ENCODE measurements at places on chromosomes 11 and 22. TPM values are rescaled to one million over a fixed set of nuclear protein-coding genes. Genes with fewer than 3 reads are reported as not detected.

The PPP6R2 gene
- 122 TPM for total RNA-seq

- DNase-seq: no peak
These were observed 24.7 kb downstream of the GAL start for GRCh38 chr11:68709062-68709461.

DNA sequence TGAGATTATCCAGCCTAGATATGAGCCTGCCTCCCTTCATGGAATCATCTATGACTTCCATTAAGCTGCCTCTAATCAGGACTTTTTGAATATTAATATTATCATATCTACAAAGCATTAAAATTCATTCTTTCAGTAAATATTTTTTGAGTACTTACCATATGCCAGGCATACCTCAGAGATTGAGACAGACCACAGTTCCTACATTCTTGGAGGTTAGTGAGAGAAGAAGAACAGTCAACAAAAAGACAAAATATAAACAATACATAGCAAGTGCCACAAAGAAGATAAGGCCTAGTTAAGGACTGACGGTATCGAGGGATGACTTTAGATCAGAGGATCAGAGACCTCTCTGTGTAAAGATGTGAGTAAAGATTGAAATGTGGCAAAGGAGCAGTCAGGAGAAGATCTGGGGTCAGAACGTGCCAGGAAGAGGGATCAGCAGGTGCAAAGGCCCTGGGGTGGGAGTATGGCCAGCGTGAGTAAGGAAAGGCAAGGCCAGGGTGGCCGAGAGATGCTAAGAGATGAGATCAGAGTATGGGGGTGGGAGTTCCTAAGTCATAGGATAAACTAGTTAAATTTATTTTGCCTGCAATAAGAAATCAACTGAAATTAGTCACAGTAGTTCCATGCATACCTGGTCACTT lies 15.4 kb downstream of the SLC35C1 start:
- no peak for DNase-seq

GRCh38 chr11:57109331-57109730 lies 72.4 kb upstream of the LRRC55 start:
- DNase-seq: no peak

GRCh38 chr11:26519469-26519868 lies 52.6 kb downstream of the MUC15 start:
- no peak for DNase-seq

GRCh38 chr22:43412808-43413795 lies 1.3 kb downstream of the MPPED1 start:
- no peak for DNase-seq

DNA sequence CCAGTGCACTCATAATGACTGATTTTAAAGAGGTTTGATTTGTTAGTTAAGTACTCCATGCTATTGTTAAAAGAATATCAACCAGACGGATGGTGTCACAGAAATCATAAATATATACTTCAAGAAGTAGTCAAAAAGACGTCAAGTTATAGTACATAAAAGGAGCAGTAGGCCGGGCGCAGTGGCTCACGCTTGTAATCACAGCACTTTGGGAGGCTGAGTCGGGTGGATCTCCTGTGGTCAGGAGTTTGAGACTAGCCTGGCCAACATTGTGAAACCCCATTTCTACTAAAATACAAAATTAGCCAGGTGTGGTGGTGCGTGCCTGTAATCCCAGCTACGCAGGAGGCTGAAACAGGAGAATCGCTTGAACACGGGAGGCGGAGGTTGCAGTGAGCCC lies 721.7 kb downstream of the JRKL start:
- no peak for DNase-seq

Data from glutamatergic neuron (in vitro differentiated cells).